ENCODE measurements at places on chromosomes 4 and X.
A peak's percentile ranks its signal among the peaks of the same experiment; 100 is the strongest.

- H3K27ac ChIP-seq = peak overlapping the region; percentile 76
- H3K27me3 ChIP-seq = no peaks in the 10 kb centered on the region
- no peaks in the 10 kb centered on the region for H3K36me3 ChIP-seq
- peaks cover 29% of the 10 kb centered on the region for H3K4me1 ChIP-seq
- peak; percentile 90 for DNase-seq
Observed at GRCh38 chr4:183492791-183493222, 12.1 kb upstream of the ING2 start.

DNA sequence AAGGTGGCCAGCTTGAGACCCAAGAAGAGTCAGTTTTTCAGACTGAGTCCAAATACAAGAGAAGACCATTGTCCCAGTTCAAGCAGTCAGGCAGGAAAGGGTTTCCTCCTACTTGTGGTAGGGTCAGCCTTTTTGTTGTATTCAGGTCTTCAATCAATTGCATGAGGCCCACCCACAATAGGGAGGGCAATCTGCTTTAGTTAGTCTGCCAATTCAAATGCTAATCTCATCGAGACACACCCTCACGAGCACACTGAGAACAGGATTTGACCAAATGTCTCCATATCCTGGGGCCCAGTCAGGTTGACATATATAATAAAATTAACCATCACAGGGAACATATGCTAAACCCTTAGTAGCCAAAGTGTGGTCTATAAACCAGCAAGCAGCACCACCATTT is 75.3 kb upstream of the FRMPD3 start:
- DNase-seq = no peak
- H3K4me3 ChIP-seq = no peak overlapping the region

DNA sequence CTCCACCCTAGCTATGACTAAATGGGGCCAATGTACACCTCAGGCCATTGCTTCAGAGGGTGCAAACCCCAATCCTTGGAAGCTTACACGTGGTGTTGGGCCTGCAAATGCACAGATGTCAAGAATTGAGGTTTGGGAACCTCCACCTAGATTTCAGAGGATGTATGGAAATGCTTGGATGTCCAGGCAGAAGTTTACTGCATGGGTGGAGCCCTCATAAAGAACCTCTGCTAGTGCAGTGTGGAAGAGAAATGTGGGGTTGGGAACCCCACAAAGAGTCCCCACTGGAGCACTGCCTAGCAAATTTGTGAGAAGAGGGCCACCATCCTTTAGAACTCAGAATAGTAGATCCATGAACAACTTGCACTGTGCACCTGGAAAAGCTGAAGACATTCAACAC is 284.1 kb downstream of the ANTXR2 start:
- no peak overlapping the region for H3K27ac ChIP-seq
- H3K4me1 ChIP-seq = no peaks in the 10 kb centered on the region
- H3K36me3 ChIP-seq = no peaks in the 10 kb centered on the region
- no peak overlapping the region for H3K4me3 ChIP-seq

DNA sequence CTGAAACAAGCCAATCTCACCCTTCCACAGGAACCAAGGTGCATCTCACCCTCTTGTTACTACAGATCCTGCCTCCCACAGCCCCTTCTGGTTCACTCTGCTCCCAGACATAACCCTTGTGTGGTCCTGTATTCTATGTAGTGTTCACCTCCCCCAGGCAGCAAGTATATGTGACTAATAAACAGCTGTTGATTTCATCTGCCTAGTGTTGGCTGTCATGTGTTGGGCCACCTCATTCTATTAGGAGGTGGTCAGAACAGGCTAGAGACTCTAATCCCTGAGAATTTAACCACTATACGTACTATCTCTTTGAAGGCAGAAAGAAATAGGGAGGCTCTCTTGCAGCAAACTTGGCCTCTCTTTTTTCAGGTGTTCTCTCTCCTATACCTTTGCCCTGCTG is 134.3 kb upstream of the RPL34 start:
- no peaks in the 10 kb centered on the region for H3K36me3 ChIP-seq
- no peaks in the 10 kb centered on the region for H3K27me3 ChIP-seq
- no peak overlapping the region for H3K4me3 ChIP-seq
- no peak for DNase-seq
- no peak overlapping the region for H3K27ac ChIP-seq

- DNase-seq = no peak
- H3K4me1 ChIP-seq = peaks cover 18% of the 10 kb centered on the region
- no peaks in the 10 kb centered on the region for H3K27me3 ChIP-seq
- peak overlapping the region; percentile 29 for H3K27ac ChIP-seq
Observed at GRCh38 chr4:158818560-158819140, 49.8 kb downstream of the FNIP2 start.

DNA sequence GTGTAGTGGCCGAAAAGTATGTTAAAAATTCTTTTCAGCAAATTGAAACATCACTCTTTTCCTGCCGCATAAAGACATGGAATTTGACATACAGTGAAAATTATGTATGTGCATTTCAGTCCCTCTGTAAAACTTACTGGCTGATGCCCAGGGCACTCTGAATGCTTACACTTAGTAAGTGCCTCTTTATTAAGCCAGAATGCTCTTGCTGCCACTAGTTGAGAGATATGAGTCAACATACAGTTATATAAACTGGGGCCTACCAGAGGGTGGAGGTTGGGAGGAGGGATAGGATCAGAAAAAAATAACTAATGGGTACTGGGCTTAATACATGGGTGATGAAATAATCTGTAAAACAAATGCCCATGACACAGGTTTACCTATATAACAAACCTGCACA is 38.1 kb upstream of the TRPC5 start:
- H3K27ac ChIP-seq = no peak overlapping the region
- no peak overlapping the region for H3K4me3 ChIP-seq
- no peaks in the 10 kb centered on the region for H3K4me1 ChIP-seq
- H3K27me3 ChIP-seq = no peaks in the 10 kb centered on the region
- DNase-seq = no peak

DNA sequence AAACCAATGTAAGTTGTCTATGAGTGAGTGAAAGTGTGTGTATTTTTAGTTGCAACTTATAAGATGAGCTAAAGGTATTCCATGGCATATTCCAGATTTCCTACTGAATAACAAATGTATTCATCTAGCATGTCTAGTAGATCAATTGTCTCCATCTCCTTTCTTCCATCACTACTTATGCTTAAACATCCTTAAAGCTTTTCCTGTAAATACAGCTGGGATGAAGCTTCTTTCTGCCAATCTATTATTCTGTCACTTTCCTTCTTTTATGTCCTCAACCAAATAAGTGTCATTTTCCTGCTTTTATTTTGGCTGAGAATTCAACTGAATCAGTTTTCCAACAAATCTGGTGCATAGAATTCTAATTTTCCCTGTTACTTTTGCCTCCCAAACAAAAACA is 136.3 kb downstream of the COL25A1 start:
- no peak overlapping the region for H3K4me3 ChIP-seq
- no peak for DNase-seq
- H3K27ac ChIP-seq = no peak overlapping the region
- H3K27me3 ChIP-seq = no peaks in the 10 kb centered on the region
- H3K36me3 ChIP-seq = no peaks in the 10 kb centered on the region

DNA sequence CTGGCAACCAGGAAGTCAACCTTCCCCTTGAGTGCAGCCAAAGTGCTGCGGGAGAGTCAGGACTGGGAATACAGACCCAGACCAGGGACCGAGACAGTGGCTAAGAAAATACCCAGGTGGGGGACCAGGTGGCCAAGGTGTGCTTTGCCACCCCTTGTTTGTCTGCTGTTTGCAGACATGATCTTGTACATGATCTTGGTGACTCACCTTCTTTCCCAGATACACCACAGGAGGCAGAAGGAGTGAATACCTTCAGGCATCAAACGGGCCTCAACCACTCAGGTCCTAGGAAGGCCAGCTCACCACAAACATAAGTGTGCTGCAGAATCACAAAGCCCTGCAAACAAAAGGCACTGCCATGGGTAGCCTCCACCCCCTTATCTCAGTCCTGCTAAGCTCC is 62.0 kb downstream of the CNGA2 start:
- H3K36me3 ChIP-seq = no peaks in the 10 kb centered on the region
- peak; percentile 55 for DNase-seq
- H3K27me3 ChIP-seq = no peaks in the 10 kb centered on the region
- 0 out of 2 replicates have a peak overlapping the region, but pooled peaks have one; percentile 1 for H3K4me3 ChIP-seq
- H3K4me1 ChIP-seq = peaks cover 50% of the 10 kb centered on the region

- no peak for DNase-seq
- no peaks in the 10 kb centered on the region for H3K4me1 ChIP-seq
Observed at GRCh38 chrX:38882894-38883626, 81.8 kb downstream of the MID1IP1 start.

- no peak overlapping the region for H3K4me3 ChIP-seq
- H3K27me3 ChIP-seq = no peaks in the 10 kb centered on the region
- H3K4me1 ChIP-seq = no peaks in the 10 kb centered on the region
- no peaks in the 10 kb centered on the region for H3K36me3 ChIP-seq
- no peak for DNase-seq
Observed at GRCh38 chr4:141899541-141899940, 263.2 kb downstream of the IL15 start.

- H3K27me3 ChIP-seq = no peaks in the 10 kb centered on the region
- H3K4me3 ChIP-seq = no peak overlapping the region
- H3K4me1 ChIP-seq = no peaks in the 10 kb centered on the region
- DNase-seq = no peak
- H3K27ac ChIP-seq = no peak overlapping the region
- no peaks in the 10 kb centered on the region for H3K36me3 ChIP-seq
Observed at GRCh38 chr4:120568731-120569130, 353.8 kb downstream of the PRDM5 start.

DNA sequence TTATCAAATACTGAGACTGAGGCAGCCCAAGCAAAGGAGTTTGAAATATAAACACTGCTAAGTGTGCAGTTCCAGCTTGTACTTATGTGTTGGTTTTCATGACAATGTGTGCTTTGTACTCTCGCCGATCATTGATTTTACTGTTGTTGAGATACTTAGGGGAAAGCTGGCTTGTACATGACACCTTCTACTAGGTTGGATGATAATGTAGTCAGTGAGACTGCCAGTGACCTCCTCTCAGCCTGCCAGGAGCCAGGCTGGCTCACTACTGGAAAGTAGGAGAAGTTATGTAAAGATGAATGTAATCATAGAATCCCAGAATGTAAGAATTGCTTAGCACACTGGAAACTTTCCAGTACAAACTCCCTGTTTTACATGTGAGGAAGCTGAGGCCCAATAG is 132.0 kb downstream of the AFF2 start:
- no peaks in the 10 kb centered on the region for H3K36me3 ChIP-seq
- no peak overlapping the region for H3K27ac ChIP-seq
- H3K4me3 ChIP-seq = no peak overlapping the region
- H3K4me1 ChIP-seq = no peaks in the 10 kb centered on the region
- DNase-seq = no peak
- H3K27me3 ChIP-seq = no peaks in the 10 kb centered on the region

GRCh38 chr4:95358421-95358820 is 190.4 kb downstream of the UNC5C start:
- no peaks in the 10 kb centered on the region for H3K27me3 ChIP-seq
- DNase-seq = no peak
- no peak overlapping the region for H3K27ac ChIP-seq

- H3K36me3 ChIP-seq = no peaks in the 10 kb centered on the region
- H3K4me1 ChIP-seq = no peaks in the 10 kb centered on the region
- no peak overlapping the region for H3K4me3 ChIP-seq
- H3K27me3 ChIP-seq = no peaks in the 10 kb centered on the region
- DNase-seq = no peak
- H3K27ac ChIP-seq = no peak overlapping the region
Observed at GRCh38 chr4:3233391-3234071, 15.4 kb upstream of the MSANTD1 start.

DNA sequence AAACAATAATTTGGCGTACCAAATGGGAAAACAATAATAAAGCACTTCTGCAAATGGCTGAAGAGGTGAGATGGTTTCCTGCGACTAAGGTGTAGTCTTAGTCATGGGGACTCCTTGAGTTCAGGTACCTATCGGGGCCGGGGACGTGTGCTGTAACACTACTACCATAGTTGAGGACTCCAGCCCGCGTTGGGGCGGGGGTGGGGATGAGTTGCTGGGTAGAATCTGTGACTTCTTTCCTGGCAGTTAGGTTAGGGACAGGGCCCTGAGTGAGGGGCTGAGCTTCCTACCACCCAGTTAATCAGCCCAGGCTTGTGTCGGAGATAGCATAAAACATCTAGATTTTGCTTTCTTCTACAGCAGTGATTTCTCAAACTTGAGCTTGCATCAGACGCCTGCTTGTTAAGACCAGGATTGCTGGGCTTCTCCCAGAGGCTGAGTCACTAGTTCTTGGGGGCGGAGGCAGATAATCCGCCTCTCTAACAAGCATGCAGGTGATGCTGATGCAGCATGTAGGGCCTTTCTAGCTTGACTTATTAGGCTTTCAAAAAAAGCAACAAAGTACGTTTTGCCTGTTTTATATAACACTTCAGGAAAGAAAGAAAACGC is 30.2 kb downstream of the RBBP7 start:
- no peaks in the 10 kb centered on the region for H3K4me1 ChIP-seq
- no peaks in the 10 kb centered on the region for H3K27me3 ChIP-seq
- H3K4me3 ChIP-seq = no peak overlapping the region
- H3K27ac ChIP-seq = peak overlapping the region; percentile 39
- peak; percentile 43 for DNase-seq
- H3K36me3 ChIP-seq = no peaks in the 10 kb centered on the region

DNA sequence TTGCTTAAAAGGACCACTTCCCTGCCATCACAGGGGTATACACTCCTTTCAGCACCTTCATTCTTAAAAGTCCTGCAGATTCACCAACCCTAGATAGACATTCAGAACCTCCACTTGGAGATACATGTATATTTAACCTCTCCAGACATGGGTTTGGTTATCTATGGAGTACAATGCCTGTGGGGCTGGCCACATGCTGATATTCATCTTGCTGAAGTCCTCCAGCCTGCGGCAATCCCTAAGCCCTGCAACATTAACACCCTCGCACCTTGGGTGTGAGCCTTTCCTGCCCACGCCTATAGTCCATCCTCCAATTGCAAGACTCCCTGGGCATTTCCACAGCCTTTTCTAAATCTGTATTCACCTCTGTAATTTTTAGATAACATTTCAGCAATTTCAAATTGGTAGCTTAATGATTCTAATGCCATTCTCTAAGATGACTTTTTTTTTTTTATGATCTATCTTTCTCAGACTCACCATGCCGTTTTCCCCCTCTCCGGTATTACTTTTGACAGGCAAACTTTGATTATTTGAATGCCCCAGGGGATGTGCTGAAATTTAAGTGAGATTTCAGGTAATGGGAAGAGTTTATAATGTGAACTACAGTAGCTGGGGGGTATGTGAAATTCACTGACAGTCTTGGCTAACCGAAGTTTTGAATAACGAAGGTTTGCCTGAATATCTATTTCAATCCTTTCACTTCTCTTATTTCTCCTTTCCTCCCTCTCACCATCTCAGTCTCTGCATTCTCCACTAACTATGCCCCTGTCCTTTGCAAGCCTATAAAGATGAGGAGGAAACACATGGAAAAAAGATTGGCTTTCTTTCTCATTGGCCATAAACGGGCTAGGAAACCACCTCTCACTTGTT is 24.1 kb downstream of the CCDC149 start:
- no peak overlapping the region for H3K4me3 ChIP-seq
- no peaks in the 10 kb centered on the region for H3K36me3 ChIP-seq
- no peak for DNase-seq
- H3K27me3 ChIP-seq = no peaks in the 10 kb centered on the region
- no peaks in the 10 kb centered on the region for H3K4me1 ChIP-seq
- no peak overlapping the region for H3K27ac ChIP-seq
